ENCODE measurements at places on chromosomes 7 and 10.
A peak's percentile ranks its signal among the peaks of the same experiment; 100 is the strongest.

DNA sequence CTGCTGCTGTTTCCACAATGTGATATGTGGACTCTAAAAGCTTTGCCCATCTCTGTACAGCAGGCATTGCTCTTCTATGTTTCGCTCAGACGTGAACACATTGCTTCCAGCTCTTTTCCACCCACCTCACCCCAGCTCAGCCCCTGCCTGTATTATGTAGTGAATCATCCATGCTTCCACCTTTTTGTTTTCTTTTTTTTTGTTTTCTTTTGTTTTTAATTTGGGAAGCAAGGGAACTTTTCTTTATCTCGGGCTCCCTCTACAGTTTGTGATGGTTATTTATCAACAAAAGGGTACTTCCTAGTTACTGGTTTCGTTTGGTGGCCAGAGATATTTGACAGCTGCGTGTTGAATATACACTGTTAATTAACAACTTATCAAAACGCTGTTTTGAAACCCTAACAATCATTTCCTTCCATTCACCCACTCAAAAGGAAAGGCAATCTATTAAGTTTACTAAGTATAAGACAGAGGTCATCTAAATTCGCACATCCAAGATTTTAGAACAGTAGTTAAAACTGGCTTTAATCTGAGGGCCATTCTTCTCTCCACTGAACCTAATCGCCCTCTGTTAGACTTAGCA is 127.9 kb upstream of the STK17A start:
- DNase-seq = no peak

GRCh38 chr7:25780904-25781303 is 371.1 kb upstream of the NFE2L3 start:
- DNase-seq = no peak

DNA sequence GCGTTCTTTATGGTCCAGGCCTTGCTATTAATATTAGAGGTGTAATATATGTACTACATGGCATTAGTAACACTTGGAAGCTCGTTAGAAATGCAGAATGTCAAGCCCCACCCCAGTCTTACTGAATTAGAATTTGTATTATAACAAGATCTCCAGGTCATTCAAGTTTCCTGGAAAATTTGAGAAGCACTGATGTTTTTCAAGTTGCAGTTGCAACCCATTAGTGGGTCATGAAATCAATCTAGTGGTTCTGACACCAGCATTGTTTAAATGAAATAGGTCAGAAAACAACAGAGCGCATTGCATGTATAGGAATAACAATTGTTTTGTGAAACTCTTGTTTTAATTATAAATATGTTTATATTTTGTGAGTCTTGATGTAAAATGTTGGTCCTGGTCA is 28.8 kb upstream of the MICU1 start:
- DNase-seq = no peak

DNA sequence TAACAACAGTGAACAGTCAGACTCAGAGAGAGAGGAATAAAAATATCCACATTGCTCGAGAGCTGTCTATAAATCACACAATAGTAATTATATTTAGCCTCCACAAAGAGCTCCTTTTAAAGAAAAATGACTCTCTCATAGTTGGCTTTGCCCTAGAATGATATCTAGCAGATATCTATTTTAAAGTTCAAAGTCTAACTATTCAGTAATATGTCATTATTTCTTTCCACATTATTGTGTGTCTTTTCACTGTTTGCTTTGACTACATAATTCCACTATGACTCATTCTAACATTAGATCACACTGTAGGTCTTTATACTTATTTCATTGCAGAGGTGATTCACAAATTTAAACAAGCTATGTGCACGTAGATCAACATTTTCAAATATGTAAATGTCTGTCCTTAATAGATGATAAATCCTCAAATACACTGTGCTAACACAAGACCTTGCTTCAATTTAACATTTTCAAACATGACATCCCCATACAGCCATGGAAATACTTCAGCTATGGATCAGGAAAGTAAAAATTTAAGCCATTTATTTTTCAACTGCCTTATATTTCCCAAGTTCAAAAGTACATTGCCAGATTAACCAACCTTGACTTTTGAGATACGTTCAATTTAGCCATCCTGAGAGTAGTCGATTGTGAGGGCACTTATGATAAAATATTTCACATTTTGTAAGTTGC is 99.9 kb upstream of the AKR1E2 start:
- no peak for DNase-seq

DNA sequence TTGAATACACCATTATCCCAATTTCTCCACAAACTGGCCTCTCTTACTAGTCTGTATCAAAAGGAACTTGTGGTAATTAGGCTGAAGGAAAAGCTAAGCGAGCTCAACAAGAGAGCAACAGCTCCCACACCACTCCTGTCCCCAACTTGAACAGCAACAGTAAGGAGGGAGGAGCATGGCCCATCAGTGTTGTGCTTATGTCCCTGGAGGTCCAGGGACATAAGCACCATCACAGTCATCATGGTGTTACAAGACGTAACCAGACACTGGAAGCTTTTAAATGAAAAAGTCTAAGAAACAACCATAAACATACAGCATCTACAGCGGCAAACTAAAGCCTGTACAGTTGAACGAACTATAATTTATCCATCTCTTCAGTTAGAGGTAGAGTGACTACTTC is 989 bp downstream of the ERLIN1 start:
- no peak for DNase-seq

DNA sequence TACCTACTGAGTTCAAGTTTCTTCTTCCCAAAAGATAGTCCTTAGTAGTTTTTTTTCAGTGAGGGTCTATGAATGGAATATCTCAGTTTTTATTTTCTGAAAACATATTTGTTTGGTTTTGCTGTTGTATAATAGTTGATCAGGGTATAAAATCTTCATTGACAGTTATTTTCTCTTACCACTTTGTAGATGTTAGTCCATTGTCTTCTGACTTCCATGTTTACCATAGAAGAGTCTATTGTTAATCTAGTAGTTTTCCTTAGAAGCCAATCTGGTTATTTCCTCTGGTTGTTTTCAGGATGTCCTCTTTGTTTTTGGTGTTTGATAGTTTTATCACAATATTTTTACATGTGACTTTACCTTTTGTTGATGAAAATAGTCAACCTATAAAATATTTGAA is 5.5 kb upstream of the ZNF777 start:
- no peak for DNase-seq

- DNase-seq = no peak
These were observed 42.8 kb downstream of the CTTNBP2 start for GRCh38 chr7:117830422-117830954.

- DNase-seq = peak; percentile 70
These were observed at the start of gene YWHAG for GRCh38 chr7:76358481-76359110. YWHAG (minus strand) TSS chr7:76358991; CDS start chr7:76358808, 183 bp downstream.

All from stimulated activated CD8-positive, alpha-beta memory T cell treated with anti-CD3 and anti-CD28 coated beads, Interleukin-7, amount 100 ng/mL, for 48 hours (primary cell).